ENCODE measurements at places on chromosomes 6 and 20.
A peak's percentile ranks its signal among the peaks of the same experiment; 100 is the strongest.

- DNase-seq: no peak
Measured at GRCh38 chr6:54878718-54879117, 32.1 kb downstream of the FAM83B start.

DNA sequence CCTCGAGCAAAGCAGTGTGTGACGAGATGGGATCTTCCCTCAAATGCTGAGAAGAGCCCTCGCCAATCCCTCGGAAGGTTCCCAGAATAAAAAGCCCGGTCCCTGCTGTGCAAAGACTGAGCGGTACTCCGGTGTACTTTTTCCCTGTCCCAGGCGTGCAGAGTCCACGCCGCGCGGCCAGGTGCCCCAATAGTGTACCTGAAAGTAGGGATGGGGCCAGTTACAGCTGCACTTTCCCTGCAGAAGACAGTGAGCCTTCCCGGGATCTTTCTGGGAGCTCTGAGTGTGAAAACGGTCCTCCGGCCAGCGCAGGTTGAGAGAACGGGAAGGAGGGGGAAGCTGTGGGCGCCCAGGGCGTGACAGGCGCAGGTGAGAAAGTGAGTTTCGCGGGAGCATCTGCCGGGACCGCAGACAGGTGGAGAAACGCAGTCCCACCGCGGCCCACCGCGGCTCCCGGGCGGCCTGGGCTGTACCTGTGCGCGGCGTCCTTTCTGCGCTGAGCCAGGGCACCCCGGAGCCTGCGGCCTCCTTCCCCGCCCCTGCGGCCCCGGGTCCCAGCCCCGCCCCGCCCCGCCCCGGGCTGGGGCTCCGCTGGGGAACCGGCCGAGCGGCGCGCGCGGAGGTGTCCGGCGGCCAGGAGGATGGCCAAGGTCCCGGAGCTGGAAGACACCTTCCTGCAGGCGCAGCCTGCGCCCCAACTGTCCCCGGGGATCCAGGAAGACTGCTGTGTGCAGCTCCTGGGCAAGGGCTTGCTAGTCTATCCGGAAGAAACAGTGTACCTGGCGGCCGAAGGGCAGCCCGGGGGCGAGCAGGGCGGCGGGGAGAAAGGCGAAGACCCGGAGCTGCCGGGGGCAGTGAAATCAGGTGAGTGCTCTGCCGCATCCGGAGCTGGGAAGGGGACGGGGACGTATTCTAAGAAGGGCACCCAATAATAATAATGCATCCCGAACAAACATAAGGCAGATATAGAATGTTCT lies at the start of gene RFX6:
Gene RFX6, plus strand, starts transcription at position 608 of the 977 bp plus-strand sequence. Its CDS starts 34 bp downstream, at position 642.
- DNase-seq: no peak

GRCh38 chr6:6788394-6789032 lies 200.0 kb downstream of the LY86 start:
- peak; percentile 65 for DNase-seq

- DNase-seq: peak; percentile 68
Measured at GRCh38 chr20:49508435-49509199, 26.1 kb upstream of the KCNB1 start.

GRCh38 chr6:137602313-137603197 lies 108.4 kb upstream of the OLIG3 start:
- DNase-seq: no peak

DNA sequence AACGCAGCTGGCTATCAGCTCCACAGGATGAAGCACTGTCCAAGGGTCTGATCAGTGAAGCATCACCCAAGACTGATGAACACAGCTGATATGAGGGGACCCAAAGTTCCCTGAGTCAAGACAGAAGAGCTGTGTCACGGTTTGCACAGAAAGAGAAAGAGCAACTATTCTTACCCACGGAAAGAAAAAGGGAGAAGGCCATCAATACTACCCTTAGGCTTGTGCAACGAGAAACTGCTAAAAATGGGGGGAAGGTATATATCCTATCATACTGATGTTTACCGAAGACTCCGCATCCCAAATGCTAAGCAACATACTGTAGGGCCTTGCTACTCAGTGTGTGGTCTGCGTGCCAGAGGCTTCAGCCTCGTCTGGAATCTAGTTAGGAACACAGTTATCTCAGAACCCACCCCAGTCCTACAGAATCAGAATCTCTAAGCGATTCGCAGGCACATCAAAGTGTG lies 665 bp downstream of the FASTKD5 start:
- DNase-seq: peak; percentile 65

- no peak for DNase-seq
Measured at GRCh38 chr6:142912125-142912524, 32.9 kb downstream of the HIVEP2 start.

DNA sequence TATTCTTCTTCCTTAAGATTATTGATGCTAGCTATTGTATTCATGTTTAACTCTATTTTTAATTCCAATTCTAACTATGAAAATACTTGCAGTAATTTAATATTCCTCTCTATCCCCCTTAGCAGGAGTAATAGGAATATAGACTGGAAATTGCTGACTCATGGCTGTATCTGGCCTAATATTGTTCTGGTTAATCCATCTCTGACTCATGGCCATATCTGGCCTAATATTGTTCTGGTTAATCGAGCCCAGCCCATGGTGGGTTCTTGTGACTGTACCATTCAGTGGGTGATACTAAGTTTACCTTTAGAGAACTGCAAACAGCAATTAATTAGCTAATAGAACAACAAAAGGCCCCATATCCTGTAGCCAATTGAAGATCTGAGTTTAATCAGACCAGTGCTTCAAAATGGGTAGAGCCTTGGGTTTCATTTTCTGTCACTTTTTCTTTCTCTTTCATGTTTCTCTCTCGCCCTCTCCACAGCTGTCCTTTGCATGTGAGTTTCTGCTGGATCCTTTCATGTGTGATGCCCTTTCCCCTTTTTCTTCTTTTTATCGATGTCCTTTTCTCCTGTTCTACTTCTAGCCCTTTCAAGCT lies 50.6 kb downstream of the SLC22A3 start:
- DNase-seq: no peak

DNA sequence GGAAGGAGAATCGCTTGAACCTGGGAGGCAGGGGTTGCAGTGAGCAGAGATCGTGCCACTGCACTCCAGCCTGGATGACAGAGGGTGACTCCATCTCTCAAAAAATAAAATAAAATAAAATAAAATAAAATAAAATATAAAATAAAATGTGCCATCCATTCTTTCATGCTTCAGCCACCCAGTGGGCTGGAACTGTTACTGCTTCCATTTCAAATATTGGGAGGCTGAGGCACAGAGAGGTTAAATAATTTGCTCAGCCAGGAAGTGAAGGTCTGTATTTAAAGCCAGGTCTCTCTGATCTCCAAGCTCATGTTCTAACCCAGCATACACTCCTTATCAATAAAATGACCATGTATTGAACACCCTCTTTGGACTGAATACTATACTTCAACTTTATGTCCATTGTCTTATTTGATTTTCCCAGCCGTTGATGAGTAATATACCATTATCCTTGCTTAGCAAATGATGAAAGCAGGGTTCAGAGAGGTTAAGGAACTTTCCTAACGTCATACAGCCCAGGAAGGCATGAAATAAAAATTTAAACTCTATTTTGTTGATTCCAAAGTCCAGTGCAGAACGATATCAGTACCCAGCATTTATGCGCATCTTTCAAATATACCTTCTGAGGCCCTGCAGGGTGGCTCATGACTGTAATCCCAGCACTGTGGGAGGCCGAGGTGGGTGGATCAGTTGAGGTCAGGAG lies 25.8 kb upstream of the SLC9A8 start:
- peak; percentile 63 for DNase-seq

- no peak for DNase-seq
Measured at GRCh38 chr6:446418-447366, 55.1 kb downstream of the IRF4 start.

GRCh38 chr6:146090474-146090873 lies 61.6 kb downstream of the GRM1 start:
- DNase-seq: peak; percentile 29

GRCh38 chr20:57773059-57773815 lies 63.4 kb upstream of the PMEPA1 start:
- DNase-seq: no peak

DNA sequence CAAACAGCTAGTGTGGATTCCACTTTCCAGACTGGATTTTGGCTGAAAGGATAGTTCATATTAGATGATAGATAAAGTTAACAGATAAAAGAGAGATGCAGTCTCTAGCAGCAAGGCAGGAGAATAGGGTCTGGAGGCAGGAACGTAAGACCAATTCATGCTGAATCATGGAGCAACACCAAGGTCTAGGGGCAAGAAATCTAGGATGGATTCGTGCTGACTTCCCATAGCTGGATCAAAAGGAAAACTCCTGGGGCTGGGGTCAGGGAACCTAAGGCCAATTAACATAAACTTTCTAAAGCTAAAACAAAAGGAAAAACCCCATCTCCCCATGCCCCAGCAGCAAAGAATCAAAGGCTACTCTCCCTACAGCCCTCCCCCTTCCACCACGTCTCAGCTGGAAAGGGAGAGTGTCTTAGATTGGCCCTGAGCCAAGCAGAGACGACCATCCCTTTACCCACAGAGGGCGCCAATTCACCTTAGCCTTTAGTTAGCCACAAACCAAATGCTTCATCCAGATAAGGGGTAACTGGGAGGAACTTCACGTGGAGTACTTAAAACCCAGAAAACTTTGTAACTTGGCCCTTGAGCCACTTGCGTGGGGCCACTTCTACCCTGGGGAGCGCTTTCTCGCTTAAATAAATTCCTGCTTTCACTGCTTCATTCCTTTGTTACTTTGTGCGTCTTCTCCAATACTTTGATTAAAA lies 7.6 kb downstream of the TREM1 start:
- DNase-seq: peak; percentile 99

DNA sequence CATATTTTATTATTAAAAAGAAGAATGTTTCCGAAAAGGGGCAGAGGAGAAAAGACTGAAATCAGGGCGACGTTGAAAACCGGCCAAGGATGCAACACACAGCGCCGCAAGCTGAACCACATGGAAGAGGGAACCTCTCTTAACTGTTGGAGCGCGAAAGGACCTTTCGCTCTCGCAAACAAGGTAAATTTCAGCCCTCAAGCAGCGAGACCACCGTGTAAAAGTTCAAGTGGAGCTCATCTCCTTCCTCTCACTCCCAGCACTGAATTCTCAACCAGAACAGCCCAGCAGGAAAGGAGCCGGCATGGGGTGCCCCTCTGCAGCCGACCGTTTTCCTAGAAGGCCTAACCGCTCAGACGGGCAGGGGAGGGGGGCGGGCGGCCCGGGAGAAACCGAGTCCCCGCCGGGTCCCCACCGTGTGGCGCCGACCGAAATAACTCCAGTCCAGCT lies 621 bp downstream of the GPR63 start:
- DNase-seq: peak; percentile 75

GRCh38 chr6:144161975-144162374 lies 11.7 kb downstream of the STX11 start:
- DNase-seq: no peak

Data from OCI-M1 (cell line).